ENCODE measurements at places on chromosomes 12 and 14.

- DNase-seq = no peak
Observed at GRCh38 chr14:56648508-56649301, 69.1 kb downstream of the TMEM260 start.

DNA sequence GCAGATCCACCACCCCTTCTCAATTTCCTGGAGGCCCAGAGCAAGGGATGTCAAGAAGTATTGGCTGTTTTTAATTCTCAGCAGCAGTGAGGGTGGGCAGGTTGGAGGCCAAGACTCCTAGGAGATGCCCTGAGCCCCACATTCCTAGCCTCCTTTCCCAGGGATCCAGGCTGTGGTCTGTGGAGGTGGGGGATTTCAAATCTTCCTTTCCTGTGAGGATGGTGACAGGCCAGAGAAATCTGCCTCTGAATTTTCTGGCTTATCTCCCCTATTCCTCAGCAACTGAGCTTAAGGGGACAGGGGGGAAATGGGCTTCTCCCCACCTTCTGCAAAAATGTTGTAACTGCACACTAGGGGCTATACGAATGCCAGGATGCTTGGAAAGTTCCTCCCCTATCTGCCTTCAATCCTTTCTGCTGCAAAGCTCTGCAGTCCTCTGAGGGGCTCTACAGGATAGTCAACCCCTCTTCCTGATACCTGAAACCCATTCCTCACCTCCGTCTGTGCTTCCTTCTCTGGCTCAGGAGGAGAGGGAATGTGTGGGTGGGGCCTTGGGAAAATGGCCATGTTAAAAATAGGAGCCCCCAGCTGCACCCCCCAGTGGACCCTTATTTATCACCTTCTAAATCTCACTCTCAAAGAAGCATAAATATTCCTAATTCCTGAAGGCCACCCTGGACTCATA is 6.6 kb downstream of the GPR84 start:
- DNase-seq = no peak

DNA sequence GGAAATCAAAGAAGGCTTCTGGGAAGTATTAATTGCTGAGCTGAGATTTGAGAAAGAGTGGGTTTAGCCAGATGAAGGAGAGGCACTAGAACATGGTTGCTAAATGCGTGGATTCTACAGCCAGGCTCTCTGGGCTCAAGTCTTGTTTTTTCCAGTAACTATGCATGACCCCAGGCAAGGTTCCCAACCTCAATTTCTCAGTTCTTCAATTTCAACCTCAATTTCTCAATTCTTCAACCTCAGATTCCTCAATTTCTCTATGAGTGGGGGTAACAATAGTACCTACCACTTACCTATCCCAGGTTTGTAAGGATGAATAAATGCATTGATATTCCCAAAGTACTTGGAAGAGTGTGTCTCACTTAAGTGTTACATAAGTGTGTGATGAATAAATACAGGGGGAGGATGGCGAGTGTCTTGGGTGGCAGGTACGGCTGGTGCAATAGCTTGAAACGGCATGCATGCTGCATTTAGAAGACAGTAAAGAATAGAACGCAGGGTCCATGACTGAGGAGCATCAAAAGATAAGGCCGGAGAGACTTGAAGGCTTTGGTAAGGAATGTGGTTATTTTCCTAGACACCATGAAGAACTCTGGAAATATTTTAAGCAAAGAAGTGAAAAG is 149.1 kb upstream of the ATP2B1 start:
- DNase-seq = no peak

DNA sequence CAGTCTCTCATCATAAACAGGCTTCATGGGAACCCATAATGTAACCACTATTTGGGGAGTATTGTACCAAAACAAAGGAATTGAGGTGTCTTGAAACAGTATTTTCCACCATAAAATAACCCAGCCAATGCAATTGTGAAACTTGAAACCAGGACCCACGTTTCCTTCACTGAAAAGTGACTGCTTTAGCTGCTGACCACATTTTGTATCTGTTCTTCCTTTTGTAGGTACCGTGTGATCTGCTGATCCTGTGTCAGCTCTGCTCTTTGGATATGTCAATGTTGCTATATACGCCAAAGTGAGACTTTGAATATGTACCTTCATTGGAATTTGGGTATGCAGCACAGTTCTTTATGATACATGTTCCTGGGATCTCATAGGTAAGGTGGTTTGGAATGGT is 95.1 kb upstream of the CNTN1 start:
- no peak for DNase-seq

- no peak for DNase-seq
Observed at GRCh38 chr12:7068240-7068993, 7.9 kb downstream of the C1S start.

DNA sequence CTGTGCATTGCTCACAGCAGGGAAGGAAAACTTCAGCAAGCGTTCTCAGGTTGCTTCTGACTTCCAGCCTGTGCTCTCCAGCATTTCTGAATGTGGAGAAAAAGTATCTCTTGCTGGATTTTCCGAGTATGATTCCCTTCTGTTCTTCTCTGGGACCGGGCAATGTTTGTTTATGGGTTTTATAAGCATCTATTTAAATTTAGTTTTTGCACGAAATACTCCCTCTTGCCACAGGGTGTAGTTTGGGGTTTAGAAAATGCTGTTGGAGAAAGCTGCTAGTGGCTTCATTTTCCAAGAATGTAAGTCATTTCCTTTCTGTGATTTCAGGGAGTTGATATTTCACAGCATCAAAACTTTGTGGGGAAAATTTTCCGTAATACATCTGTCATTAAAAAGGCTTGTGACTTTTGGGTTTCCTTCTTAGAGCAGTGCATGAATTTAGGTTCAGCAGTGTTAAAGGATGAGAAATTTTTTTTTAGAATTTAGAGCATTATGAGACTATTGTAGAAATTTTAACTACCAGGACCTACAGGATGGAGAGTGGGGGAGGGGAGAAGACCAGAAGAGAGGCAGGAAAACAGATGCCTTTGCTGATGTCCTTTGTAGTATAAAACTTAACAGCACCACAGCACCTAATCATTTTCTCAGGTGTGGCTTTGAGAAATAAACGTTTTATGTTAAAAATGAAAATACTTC is 1.5 kb downstream of the FRMD6 start:
- no peak for DNase-seq
